ENCODE measurements at places on chromosomes 1 and 21.

DNA sequence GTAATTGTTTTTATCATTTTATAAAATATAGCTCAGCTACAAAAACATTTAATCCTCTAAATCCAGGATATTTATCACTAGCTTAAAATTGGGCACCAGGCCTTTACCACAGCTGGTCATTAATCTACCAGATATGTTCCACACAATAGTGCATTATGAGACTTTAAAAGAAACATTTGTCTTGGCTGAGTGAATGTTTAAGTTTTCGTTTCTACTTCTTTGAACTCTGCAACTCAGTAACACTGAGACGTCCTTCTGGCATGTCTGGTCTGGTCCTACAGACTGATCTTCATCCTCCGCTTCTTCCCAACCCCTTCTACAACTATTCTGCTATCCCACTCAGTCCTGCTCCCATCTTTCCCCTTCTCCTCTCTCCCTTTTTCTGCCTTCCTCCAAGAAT, 296.2 kb downstream of the NEGR1 start:
- no peak for DNase-seq

- DNase-seq = no peak
Observed at GRCh38 chr1:8091691-8092090, 65.6 kb upstream of the ERRFI1 start.

DNA sequence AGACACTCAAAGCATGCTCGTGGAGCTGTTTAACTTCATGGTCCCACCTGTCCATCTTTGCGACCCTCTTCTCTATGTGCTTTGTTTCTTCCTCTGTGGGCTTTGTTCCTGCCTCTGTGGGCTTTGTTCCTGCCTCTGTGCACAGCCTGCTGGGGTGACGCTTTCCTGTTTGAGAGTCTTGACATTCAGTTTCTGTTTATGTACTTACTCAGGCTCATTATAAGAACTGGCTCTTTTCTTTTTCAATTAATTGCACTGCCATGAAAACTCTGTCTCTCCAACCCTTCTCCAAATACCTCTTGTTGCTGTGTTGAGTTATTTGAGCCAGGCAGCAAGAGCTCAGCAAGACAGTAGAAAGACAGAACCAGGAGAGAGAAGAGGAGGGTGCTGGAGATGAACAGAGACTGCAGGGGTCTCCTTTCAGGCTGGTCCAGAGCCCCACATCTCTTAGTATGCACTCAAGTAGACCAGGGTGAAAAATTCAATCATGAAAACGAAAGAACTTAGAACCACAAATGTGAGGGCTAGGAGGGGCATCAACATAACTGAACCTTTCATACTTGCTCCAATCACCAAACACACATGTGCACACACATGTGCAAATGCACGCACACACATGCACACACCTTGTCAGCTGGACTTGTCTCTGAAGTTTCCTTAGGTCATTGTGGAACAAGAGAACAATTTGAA, 88.3 kb upstream of the SGIP1 start:
- DNase-seq = peak; percentile 75

- no peak for DNase-seq
Observed at GRCh38 chr1:83827741-83828140, 171.2 kb downstream of the TTLL7 start.

DNA sequence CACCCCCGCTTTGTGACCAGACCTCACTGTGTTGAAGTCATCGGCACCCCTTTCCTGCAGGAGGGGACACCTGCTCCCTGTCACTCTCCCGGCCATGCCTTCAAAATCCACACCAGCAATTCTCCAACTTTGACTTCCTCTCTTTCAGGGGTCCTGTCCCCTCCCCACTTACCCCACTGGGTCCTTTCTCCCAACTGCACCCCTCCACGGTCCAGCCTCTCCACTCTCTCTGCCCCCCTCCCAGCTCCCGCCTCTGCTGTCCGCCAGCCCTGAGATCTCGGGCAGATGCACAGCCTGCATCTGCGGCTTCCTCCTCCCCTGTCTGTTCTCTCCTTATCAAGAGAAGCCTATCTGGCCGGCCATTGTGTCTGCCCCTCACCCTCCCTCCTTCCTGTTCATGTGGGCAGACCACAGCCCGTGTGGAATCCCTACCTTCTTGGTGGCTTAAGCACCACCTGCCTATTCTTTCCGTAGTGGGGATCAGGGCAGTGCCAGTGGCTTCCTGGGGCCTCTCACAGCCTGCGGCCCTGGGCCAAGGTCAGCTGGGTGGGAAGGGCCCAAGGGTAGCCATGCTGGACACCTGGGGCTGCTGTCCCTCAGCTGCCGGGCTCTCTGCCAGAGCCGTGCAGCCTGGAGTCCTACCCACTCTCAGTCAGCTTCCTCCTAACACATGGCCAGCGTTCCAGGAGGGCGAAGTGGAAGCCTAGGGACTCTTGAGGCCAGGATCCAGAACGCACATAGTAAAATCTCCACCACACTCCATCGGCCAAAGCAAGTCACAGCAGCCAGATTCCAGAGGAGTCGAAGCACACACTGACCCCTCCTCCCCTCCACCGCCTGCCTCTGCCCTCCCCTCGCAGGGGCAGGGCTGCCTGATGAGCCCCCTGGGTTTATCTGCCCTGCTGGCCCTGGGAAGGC, 5.1 kb upstream of the HES4 start:
- no peak for DNase-seq

DNA sequence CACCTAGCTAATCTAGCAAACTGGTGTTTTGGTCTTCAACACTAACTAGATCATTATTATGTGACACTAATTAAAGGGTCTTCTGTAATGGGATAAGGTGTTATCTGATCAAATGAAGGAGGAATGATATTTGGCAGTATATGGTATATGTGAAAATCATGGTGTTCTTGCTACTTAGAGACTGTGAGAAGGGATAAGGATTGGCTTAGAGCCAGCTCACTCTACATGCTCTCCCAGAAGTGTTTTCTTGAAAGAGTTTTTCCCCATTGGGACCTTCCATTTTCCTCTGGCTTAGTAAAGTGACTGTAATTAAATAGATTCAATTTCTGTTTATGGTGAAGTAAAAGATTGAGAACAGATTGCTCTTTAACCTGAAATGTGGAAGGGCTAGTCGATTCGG, 71.2 kb upstream of the RGL1 start:
- DNase-seq = no peak

- no peak for DNase-seq
Observed at GRCh38 chr1:152053375-152053774, 16.6 kb upstream of the S100A11 start.

DNA sequence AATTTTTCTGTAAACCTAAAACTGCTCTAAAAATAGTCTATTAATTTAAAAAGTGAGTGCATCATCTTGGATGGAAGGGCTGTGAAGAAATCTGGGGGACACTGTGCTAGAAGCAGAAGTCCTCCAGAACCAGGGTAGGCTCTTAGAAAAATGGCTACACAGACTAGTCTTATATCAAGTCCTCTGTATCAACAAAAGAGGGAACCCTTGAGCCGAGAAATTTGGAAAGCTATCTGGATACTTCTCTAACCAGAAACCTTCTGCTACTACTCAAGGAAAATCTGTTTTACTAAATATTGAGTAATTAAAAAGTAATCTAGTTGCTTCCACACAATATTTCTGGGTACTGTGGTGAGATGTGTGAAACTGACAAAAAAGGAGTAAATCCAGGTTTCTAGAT, 92.1 kb downstream of the WDR3 start:
- DNase-seq = no peak

DNA sequence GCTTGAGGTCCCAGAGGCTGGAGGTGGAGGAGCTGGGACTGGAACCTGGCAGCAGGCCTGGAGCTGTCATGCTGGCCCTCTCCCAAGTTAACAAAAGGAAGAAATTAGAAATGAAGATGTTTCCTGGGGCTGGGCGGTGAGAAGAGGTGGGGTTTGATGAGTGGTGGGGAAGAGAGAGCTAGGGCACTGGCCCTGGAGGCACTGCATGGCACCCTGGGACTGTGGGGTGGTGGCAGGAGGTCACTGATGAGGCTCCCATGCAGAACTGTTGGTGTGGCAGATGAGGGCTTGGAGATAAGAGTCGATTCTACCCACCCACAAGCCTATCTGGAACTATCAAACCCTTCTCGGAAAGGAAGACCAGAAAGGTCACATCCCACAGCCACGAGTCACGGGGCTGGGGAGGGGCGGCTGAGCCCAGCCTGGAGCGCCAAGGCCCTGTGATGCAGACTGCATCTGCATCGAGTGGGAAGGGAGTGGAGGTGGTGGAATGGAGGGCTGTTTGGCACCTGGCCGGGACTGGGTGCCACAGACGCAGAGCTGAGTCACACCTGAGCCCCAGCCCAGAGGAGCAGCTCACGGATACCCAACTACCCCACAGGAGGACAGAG, 29.4 kb downstream of the MRPL37 start:
- no peak for DNase-seq

DNA sequence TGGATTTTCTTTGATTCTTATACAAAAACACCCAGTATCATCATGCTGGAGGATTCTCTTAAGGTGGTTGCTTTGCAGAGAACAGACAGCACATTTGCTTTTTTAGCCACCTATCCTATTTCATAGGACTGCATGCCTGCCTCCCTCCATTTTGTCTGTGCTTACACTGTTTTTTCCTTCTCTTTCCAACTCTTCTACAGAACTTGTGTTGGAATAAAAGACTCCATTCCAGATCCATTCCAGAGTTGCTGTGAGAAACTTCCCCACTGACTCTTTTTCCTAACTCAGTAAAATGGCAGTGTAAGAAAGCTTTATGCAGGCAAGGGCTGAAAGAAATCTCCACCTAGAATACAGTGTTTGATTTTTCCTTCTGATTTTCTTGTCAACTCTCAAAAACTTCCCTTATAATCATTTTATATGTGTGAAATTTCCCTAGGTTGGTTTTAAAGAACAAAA, 5.2 kb upstream of the ARID1A start:
- no peak for DNase-seq

DNA sequence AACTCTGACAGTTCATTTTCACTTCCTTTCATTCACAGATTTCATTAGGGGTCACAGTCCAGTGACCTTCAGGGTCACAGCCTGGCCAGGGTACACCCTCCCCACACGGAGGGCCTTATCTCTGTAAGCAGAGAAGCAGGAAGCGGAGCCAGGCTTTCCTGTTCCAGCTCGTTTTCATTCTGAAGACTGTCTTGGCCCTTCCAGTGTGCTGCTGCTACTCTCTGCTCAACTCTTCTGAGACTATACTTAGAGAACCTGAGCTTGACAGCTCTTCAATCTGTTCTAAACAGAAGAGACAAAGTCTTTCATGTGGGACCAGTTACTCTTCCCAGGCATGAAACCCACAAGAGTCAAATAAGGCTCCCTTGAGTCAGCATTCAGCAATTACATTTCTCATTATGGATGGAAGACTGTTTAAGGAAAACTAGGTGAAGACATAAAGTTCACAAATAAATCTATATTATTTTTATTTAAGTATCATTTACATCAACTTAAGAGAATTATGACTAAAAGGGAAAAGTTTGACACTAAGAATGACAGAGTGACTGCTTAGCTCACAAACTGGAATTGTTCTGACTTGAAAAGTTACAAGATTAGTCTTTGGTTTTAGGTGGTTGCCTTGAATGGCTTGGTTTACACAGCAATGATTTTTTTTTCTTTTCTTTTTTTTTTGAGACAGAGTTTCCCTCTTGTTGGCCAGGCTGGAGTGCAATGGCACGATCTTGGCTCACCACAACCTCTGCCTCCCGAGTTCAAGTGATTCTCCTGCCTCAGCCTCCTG, 4.8 kb upstream of the TDRD10 start:
- DNase-seq = no peak

DNA sequence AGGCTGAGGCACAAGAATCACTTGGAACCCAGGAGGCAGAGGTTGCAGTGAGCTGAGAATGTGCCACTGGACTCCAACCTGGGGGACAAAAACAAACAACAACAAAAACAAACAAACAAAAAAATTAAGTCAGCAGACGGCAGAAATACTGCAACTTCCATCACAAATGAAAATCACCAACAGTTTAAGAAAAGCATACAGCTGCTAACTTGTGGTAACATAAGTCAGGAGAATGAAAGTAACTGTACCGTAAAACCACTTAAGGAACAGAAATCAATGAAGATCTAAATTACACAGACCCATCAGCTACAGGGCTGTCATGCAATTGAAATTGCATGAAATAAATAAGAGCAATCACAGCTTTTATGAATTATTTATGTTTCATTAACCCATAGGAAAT, 25.0 kb downstream of the MCOLN2 start:
- no peak for DNase-seq
